Activated T-cell treated with anti-CD3 and anti-CD28 coated beads, Interleukin-2, amount 50 U/mL, for 72 hours (primary cell): ENCODE measurements at places on chromosomes 7 and 10. TPM values are rescaled to one million over a fixed set of nuclear protein-coding genes. Genes with fewer than 3 reads are reported as not detected.

DNA sequence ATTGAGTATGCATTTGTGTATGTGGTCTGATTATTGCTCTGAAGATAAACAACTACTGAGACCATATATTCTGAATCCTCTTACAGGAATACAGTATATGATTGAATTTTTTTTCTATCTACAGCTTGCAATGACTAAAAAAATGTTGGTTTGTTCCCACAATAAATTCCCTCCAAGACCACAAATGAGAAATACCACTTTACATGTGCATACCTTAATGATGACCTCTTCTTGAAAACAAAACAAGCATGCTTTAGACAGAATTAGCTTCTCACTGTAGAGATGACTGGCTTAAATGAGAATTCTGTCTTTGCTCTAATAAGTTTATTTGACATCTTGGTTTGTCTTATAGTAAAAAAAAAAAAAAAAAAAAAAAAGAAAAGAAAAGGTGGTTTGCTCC lies 241.5 kb downstream of the PCDH15 start:
- DNase-seq = no peak
- H3K27me3 ChIP-seq = no peaks in the 10 kb centered on the region

- no peak for DNase-seq
- peaks cover 2% of the 10 kb centered on the region for H3K27me3 ChIP-seq
- H3K27ac ChIP-seq = no peak overlapping the region
- H3K36me3 ChIP-seq = no peaks in the 10 kb centered on the region
- H3K4me1 ChIP-seq = no peaks in the 10 kb centered on the region
Observed at GRCh38 chr10:104741127-104741526, 100.0 kb downstream of the SORCS3 start.

PANK1 gene
- 5.3 TPM for total RNA-seq

- peaks cover 36% of the 10 kb centered on the region for H3K4me1 ChIP-seq
- peak overlapping the region; percentile 99 for H3K4me3 ChIP-seq
- H3K27ac ChIP-seq = peak overlapping the region; percentile 100
- peaks cover 21% of the 10 kb centered on the region for H3K36me3 ChIP-seq
- no peaks in the 10 kb centered on the region for H3K27me3 ChIP-seq
- DNase-seq = no peak
Observed at GRCh38 chr7:105016068-105016708, 2.2 kb downstream of the KMT2E start.

ZCWPW1 gene
- total RNA-seq = 6.5 TPM

DNA sequence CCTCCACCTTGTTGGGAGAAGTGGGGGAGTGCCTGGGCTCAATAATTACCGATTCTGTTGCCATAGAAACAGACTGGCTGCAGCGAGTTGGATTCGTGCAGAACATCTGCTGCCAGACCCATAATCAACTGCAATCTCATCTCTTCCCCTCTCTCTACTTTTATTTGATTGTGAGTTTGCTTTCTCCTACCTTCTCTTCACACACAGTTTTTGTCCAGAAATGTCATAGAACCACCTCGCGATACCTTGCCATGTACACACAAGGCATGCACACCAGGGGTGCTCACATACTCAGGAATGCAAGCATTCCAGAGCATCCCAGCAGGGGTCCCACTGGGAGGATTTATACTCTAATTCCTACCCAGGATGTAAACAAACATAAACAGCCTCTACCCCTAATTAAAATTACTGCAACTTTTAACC lies 262.2 kb upstream of the AOAH start:
- no peaks in the 10 kb centered on the region for H3K27me3 ChIP-seq
- H3K4me1 ChIP-seq = peaks cover 32% of the 10 kb centered on the region
- no peak overlapping the region for H3K27ac ChIP-seq
- H3K36me3 ChIP-seq = no peaks in the 10 kb centered on the region
- DNase-seq = no peak

DNA sequence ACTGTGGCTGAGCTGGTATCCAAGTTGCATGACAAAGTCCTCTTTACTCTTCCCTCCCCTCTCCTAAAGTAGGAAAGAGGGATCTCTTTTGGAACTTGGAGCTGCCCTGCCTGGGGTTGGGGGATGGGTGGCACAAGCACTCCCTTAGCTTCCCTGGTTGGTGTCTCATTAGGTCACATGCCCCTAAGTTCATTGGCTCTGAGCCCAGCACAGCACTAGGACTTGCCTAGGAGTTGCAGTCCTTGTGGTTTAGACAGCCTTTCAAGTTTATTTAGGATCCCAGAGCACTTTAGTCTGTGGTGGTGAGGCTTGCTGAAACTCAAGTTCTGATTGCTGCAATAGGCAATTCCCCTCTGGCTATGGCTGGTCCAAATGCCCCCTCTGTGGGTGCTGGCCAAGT lies 281.4 kb downstream of the NXPH1 start:
- no peak overlapping the region for H3K4me3 ChIP-seq
- H3K27ac ChIP-seq = no peak overlapping the region
- no peaks in the 10 kb centered on the region for H3K36me3 ChIP-seq

- peaks cover 7% of the 10 kb centered on the region for H3K36me3 ChIP-seq
- no peak overlapping the region for H3K27ac ChIP-seq
- DNase-seq = no peak
- H3K4me3 ChIP-seq = no peak overlapping the region
Observed at GRCh38 chr7:45187946-45188411, 30.4 kb downstream of the RAMP3 start.

GRCh38 chr10:116826803-116827202 lies 22.5 kb upstream of the ENO4 start:
- peaks cover 8% of the 10 kb centered on the region for H3K27me3 ChIP-seq
- no peaks in the 10 kb centered on the region for H3K36me3 ChIP-seq
- DNase-seq = no peak
- H3K4me3 ChIP-seq = no peak overlapping the region

PON1 gene
- not detected for total RNA-seq

ANKRD61 gene
- total RNA-seq = not detected

LAMB1 gene
- total RNA-seq = 0.10 TPM

KIAA1217 gene
- total RNA-seq = 0.84 TPM

DNA sequence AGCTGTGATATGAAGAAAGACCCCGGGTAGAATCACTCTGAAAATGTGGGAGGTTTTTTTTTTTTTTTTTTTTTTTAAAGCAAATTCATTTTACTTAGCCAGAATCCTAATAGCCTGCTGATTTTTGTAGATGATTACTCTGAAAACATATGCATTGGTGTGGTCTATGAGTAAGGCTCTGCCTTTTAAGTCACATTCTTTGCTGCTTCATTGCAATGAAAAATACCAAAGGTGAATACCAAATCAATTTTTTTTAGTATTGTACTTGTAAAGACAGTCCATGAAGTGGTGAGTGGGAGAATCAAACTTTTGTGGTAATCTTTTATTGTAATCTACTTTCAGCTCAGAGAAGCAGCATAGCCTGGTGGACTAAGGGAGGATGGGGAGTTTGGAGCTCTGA lies 130.3 kb downstream of the SDK1 start:
- no peaks in the 10 kb centered on the region for H3K27me3 ChIP-seq
- DNase-seq = no peak
- no peaks in the 10 kb centered on the region for H3K4me1 ChIP-seq

- DNase-seq = no peak
- H3K4me1 ChIP-seq = no peaks in the 10 kb centered on the region
- no peak overlapping the region for H3K4me3 ChIP-seq
- no peak overlapping the region for H3K27ac ChIP-seq
- H3K36me3 ChIP-seq = peaks cover 10% of the 10 kb centered on the region
Observed at GRCh38 chr7:2192831-2193534, 39.8 kb downstream of the MAD1L1 start.

- H3K4me1 ChIP-seq = no peaks in the 10 kb centered on the region
- H3K4me3 ChIP-seq = no peak overlapping the region
- H3K27ac ChIP-seq = no peak overlapping the region
- H3K36me3 ChIP-seq = no peaks in the 10 kb centered on the region
- DNase-seq = no peak
- peaks cover 37% of the 10 kb centered on the region for H3K27me3 ChIP-seq
Observed at GRCh38 chr10:129949891-129950291, 14.2 kb downstream of the EBF3 start.

CPN1 gene
- not detected for total RNA-seq

GPR37 gene
- not detected for total RNA-seq

GRCh38 chr10:5168897-5169420 lies 16.0 kb downstream of the AKR1C8 start:
- DNase-seq = peak; percentile 44
- H3K36me3 ChIP-seq = peaks cover 18% of the 10 kb centered on the region
- no peaks in the 10 kb centered on the region for H3K27me3 ChIP-seq
- peaks cover 16% of the 10 kb centered on the region for H3K4me1 ChIP-seq

HTR5A gene
- not detected for total RNA-seq

GRCh38 chr10:102779680-102780526 lies 36.2 kb downstream of the WBP1L start:
- DNase-seq = no peak
- H3K27ac ChIP-seq = peak overlapping the region; percentile 9
- H3K4me1 ChIP-seq = peaks cover 61% of the 10 kb centered on the region

GRCh38 chr7:126659124-126659523 lies 593.6 kb downstream of the GRM8 start:
- no peak for DNase-seq
- H3K4me1 ChIP-seq = no peaks in the 10 kb centered on the region
- no peak overlapping the region for H3K4me3 ChIP-seq
- no peaks in the 10 kb centered on the region for H3K27me3 ChIP-seq
- no peaks in the 10 kb centered on the region for H3K36me3 ChIP-seq

DNA sequence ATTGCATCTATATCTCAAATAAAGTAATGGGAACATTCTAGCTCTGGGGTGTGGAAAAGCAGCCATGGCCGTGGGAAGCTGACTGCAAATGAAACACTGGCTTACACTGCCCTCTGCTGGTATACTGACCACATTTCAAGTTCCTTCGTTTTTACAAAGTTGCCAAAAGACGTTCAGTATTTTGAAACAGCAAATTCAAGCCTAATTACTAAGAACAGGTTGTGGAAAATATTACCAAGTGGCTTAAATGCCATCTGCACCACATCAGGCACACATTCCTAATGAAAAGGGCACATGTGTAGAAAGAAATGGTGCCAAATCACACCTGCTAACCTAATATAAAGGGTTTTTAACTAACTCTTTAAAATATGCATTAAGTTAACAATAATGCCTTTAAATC lies 83.9 kb downstream of the JAZF1 start:
- H3K27ac ChIP-seq = no peak overlapping the region
- H3K4me3 ChIP-seq = no peak overlapping the region
- peak; percentile 49 for DNase-seq
- no peaks in the 10 kb centered on the region for H3K27me3 ChIP-seq
- peaks cover 19% of the 10 kb centered on the region for H3K4me1 ChIP-seq

- DNase-seq = no peak
- no peak overlapping the region for H3K27ac ChIP-seq
- H3K4me1 ChIP-seq = peaks cover 37% of the 10 kb centered on the region
- no peaks in the 10 kb centered on the region for H3K36me3 ChIP-seq
- no peak overlapping the region for H3K4me3 ChIP-seq
- H3K27me3 ChIP-seq = peaks cover 35% of the 10 kb centered on the region
Observed at GRCh38 chr10:3452173-3452626, 279.6 kb upstream of the PITRM1 start.

GRCh38 chr7:1848911-1849311 lies 178.8 kb downstream of the ELFN1 start:
- H3K4me3 ChIP-seq = no peak overlapping the region
- no peak for DNase-seq
- H3K27me3 ChIP-seq = no peaks in the 10 kb centered on the region
- no peaks in the 10 kb centered on the region for H3K4me1 ChIP-seq
- peak overlapping the region; percentile 69 for H3K27ac ChIP-seq

CPA2 gene
- not detected for total RNA-seq

CUZD1 gene
- 1.5 TPM for total RNA-seq

TRIM50 gene
- total RNA-seq = not detected

DNA sequence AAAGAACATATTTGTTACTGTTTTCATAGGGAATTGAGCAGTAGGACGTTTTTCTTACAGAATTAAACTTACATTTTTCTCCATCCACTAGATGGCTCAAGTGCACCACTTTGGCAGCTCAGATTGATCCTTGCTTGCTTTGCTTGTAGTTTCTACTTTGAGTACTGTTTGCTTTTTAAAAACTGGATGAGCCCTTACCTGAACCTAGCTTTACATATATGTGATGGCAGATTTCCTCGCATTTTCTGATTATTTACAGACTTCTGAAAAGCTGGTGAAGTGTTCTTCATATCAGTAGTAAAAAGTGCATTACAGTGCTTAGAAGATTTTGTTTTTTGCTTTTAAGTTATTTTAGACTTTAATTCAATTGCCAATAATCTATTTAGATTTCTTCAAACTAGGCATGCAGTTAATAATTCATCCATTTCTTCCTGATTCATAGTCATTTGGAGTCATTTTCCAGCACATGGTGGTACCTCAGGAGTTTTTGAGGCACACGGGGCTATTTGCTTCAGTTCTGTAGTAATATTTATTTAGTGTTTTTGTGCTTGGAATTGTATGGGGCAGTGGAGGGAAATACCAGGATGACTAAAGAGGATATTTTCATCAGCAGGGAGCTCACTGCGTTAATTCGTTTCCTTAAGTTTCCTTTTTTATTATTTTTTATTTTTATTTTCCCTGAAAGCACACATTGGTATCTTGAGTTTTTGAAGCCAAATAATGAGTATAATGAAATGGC lies 57.3 kb downstream of the MAPK8 start:
- H3K4me1 ChIP-seq = peaks cover 14% of the 10 kb centered on the region
- no peaks in the 10 kb centered on the region for H3K27me3 ChIP-seq
- no peak overlapping the region for H3K27ac ChIP-seq
- peak; percentile 31 for DNase-seq
- H3K4me3 ChIP-seq = no peak overlapping the region

DNA sequence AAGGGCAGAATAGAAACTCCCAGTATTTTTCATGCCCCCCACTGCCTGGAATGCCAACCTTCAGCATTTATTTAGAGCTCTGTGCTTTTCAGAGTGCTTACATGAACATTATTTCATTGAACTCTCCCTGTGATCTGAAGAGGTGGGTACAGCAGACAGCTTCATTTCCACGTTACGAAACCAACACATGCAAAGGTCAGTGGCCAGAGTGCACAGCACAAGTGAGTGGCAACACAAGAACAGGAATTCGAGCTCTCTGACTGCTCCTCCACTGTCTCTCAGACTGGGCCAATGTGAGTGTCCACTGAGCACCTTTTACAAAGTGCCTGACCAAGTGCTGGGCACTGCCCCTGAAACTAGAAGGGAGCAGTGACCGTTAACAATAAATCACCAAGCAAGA lies 162.9 kb downstream of the GLI3 start:
- no peaks in the 10 kb centered on the region for H3K4me1 ChIP-seq
- no peaks in the 10 kb centered on the region for H3K36me3 ChIP-seq
- H3K27ac ChIP-seq = no peak overlapping the region
- no peak for DNase-seq
- no peaks in the 10 kb centered on the region for H3K27me3 ChIP-seq

DNA sequence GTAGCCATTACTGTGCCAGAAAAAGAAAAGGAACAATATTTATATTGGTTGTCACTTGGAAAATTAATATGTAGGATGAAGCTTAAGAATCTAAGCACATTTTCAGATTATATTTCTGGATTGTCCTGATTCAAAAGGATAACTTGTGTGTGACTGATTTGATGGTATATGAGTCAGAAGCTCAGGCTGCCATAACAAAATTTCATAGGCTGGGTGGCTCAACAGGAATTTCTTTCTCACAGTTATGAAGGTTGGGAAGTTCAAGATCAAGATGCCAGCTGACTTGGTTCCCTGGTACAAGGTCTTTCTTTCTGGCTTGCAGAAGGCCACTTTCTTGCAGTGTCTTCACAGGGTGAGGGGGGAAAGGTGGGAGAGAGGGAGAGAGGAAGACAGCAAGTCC lies 108.5 kb downstream of the ST7 start:
- H3K27me3 ChIP-seq = no peaks in the 10 kb centered on the region
- H3K36me3 ChIP-seq = no peaks in the 10 kb centered on the region
- H3K27ac ChIP-seq = no peak overlapping the region
- H3K4me3 ChIP-seq = no peak overlapping the region
- DNase-seq = no peak

IFIT1B gene
- total RNA-seq = not detected
